ENCODE measurements at places on chromosomes 1 and 21.
A peak's percentile ranks its signal among the peaks of the same experiment; 100 is the strongest.

GRCh38 chr1:161000736-161001480 is 20.0 kb downstream of the F11R start:
- no peak for DNase-seq

GRCh38 chr1:25748531-25749205 is 51.3 kb upstream of the SELENON start:
- no peak for DNase-seq

GRCh38 chr1:213993929-213994328 is 6.2 kb downstream of the PROX1 start:
- no peak for DNase-seq

GRCh38 chr1:33255347-33256220 is 708 bp upstream of the ZNF362 start:
- DNase-seq, result peak; percentile 73

GRCh38 chr1:111747282-111747734 is 8.1 kb upstream of the INKA2 start:
- peak; percentile 87 for DNase-seq

DNA sequence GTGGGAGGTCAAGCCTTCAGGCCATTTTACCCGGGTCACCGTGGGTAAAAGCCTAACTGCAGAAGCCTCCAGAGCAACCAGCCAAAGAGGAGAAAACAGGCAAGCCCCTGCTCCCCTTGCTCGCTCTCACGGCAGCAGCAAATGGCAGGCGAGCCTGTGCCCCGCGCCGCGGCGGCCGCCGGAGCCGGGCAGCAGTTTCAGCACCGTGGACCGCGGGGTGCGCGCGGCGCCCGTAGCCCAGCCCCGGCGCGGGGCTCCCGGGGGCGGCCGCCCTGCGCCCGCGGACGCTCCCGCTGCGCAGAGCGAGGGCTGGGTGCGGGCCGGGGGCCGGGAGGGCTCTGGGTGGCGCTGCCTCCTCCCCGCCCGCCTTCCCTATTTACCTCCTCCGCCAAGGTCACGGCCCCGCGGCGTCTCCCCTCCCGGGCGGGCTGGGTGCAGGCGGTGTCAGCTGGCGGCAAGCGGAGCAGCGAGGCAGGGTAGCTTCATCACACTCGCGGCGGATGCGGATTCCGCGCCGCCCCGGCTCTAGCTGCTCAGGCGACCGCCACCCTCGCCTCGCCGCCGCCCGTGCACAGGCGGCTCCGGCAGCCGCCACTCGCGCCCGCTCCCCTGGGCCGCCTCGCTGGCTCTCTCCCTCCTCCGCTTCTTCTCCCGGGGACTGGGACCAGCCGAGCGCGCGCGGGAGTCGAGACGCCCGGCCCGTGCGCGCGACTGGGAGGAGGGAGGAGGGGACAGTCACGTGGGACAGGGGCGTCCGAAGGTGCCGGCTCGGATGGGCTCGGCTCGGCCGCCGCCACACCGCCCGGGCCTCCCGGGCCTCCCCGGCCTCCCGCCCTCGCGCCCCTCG is at the start of gene RGS7:
Gene RGS7 (minus strand): TSS at position 687 of the 847 bp plus-strand sequence.
- DNase-seq, result no peak

DNA sequence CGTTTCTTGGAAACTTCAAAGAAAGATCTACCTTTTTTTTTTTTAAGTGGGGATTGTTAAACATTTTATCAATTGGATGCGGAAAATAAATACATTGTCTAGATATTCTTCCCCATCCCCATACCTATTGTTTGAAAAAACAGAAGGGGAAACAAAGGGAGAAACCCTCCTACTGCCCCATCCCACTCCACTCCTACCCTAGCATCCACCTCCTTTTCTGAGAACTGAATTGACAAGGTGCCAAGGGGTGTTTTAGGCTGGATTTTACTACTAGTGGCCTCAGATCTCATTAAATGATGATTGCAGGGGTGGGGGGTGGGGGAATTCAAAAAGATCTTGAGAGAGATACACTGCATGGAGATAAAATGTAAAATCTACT is 2.6 kb downstream of the EDARADD start:
- no peak for DNase-seq

DNA sequence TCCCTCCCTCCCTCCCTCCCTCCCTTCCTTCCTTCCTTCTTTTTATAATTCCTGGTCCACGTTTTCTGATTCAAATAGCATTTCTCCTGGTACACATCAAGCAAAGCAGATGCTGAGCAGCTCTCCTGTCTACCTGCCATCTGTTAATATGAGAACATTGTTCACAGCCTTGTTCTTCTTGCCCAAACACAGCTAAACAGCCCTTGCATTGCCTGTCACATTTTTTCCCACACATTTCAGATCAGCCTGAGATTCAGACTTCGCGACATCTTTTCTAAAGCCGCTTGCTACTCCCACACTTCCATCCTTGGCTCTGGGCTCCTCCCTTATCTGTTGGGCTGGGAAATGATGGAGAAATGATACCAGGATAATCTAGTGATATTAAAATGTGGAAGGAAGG is 200.5 kb downstream of the PCP4 start:
- DNase-seq, result no peak

DNA sequence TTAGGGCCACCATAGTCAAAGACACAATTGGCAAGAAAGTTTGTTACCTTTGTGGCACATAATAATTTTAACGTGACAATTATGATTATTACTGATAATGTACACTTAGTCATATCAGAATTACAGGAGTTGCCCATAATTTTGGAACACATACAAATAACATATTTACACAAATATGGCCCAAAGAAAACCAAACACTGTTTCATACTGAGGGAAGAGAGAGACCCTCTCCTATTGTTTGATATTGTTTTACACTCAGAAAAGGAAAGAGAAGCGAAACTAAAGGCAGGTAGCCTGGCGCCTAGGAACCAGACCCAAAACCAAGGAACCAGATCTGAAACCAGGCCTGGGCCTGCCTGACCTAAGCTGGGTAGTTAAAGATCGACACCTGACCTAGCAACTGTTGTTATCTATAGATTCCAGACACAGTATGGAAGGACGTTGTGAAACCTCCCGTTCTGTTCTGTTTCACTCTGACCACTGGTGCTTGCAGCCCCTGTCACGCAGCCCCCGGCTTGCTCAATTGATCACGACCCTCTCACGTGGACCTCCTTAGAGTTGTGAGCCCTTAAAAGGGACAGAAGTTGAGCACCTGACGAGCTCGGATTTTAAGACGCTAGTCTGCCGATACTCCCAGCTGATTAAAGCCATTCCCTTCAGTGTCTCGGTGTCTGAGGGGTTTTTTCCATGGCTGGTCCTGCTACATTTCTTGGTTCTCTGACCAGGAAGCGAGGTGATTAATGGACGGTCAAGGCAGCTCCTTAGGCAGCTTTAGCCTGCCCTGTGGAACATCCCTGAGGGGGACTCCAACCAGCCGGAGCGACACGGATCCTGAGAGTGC is 27.9 kb downstream of the C1orf115 start:
- DNase-seq, result no peak

DNA sequence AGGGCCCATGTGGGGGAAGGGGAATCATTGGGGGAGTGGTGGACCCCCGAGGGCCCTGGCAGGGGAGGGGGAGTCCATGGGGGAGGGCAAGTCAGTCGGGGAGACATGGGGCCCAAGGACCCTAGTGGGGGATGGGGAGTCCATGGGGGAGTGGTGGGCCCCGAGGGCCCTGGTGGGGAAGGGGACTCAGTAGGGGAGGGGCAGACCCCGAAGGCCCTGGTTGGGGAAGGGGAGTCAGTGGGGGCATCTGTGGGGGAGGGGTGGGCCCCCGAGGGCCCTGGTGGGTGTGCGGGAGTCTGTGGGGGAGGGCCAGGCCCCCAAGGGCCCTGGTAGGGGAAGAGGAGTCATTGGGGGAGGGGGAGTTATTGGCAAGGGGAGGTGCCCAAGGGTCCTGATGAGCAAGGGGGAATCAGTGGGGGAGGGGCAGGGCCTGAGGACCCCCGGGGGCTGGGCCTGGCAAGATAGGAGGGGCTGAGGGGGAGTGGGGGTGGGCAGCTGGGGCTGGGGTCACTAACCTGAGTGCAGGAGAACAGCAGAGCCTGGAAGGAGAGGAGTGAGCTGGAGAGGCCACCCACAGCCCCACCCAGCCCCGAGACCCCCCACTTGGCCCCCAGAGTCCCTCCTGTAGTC is 2.1 kb downstream of the MXRA8 start:
- DNase-seq, result no peak

DNA sequence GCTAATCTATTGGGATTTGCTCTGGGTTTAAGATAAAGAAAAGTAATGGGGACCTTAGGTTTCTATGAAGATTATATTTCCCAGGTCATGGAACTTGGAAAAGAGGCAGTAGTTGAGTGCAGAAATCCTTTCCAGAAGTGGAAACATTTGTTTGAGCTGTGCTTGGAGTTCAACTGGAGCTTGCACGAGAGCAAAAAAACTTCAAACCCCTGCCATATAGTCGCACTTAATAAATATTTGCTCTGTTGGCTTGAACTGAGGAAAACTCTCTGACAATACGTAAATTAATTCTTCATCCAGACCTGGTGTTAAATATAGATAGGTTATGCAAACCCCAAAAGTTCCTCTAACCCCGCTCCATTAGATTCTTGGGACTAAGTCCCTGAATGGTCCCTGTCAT is 52.8 kb upstream of the COL24A1 start:
- DNase-seq, result no peak

DNA sequence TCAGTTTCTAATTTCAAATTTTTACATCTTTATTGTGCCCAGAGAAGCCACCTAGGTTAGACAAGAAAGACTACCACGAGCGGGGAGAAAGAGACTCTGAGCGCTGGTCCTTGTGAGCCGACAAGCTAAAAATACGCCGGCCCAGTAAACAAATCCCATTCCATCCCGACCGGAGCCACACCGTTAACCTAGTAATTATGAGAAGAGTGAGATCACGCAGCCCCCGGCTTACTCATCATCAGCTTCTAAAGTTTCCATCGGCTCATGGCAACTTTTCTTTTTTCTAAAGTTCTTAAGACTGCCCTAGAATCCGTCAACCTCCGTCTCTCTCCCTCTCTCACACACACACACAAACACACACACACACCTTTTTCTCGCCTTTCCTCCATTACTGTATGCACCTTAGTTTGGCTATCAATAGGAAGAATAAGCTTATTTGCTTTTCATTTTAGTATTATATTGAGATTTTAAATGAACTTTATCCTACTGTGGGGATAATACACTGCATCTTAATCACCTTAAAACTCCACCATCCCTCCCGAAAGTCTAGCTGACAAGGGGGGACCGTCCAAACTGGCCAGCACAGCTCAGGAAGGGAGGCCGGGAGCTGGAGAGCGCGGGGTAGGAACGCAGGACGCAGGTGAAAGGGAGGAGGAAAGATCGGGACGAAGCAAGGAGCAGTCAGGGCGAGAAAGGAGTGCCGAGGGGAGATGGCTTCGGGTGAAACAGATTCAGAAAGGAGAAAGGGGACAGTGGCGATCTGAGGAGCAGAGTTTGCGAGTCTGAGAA is 728 bp downstream of the OTUD7B start:
- DNase-seq, result peak; percentile 45

DNA sequence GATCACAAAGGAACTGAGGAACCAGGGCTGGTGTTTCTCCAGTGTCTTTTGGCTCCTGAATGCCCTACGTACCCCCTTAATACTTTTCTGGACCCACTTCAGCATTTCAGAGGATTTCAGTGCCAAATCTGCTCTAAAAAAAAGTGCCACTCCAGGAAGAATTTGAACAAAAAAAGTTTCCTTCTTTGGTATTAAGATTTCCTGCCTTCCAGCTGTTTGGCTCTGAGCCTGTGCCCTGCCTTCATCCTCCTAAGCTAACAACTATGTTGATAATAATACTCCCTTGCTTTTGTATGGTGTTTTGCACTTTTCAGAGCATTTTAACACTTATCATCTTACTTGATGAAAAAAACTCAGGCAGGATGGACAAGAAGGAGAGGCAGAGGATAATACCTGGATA is 11.0 kb upstream of the RIMS3 start:
- DNase-seq, result no peak

GRCh38 chr1:22527122-22527521 is 36.2 kb upstream of the EPHA8 start:
- DNase-seq, result no peak

GRCh38 chr21:31201144-31201543 is 142.9 kb downstream of the TIAM1 start:
- peak; percentile 69 for DNase-seq

DNA sequence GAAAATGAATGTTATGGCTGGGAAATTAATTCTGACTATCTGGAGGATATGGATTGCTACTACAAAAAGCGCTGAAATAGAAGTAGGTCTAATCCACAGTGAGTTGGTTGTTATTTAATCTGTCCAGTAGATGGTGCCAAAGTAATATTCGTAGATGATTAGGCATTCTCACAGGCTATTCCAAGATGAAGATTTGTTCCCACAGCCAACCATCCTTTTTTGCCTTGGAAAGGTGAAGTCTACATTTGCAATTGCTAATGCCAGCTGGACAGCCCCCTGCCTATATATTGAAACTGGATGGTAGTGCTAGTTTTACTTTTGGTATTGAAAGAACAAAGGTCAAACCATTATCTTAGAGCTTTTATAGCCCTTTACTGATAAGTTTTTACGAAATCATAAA is 43.8 kb downstream of the RBM11 start:
- DNase-seq, result peak; percentile 67

GRCh38 chr1:212127221-212127620 is 91.7 kb downstream of the DTL start:
- no peak for DNase-seq

GRCh38 chr1:16143566-16144324 is 12.1 kb downstream of the EPHA2 start:
- no peak for DNase-seq

GRCh38 chr1:14083706-14084105 is 383.7 kb downstream of the PRDM2 start:
- DNase-seq, result no peak

DNA sequence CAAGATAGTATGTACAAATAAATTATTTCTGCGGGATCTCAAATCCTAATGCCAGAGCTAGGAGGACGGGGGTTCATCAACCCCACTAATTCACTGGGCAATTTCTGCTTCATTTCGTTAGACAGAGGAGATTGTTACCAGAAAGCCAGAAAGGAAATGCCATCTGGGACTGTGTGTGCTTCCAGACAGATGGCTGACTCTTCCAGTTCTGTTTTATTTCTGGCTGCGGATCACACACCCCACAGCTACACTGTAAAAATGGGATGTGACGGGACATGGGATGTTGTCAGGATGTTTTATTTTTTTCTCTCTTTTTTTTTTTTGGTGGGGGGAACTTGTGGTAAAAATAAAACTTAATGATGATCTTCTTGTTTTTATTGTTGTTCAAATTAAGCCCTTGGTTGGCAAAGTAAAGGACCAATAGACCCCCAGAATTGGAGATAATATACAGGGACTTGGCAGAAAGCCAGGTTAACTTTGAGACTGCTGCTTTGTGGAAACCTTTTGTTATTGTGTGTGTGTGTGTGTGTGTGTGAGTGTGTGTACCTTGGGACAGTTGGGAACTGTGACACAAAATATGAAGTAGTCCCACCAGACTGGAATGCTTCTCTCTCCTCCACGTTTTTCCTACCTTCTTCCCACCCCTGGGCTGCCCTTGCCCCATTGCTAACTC is 114.5 kb downstream of the NUF2 start:
- no peak for DNase-seq

GRCh38 chr1:55773211-55773940 is 558.2 kb upstream of the USP24 start:
- DNase-seq, result no peak
